ENCODE measurements at places on chromosomes 16 and 17. TPM values are rescaled to one million over a fixed set of nuclear protein-coding genes. Genes with fewer than 3 reads are reported as not detected.

Gene STH
- total RNA-seq = not detected

Gene MT1E
- not detected for total RNA-seq

Gene KRTAP2-3
- not detected for total RNA-seq

Gene EPX
- not detected for total RNA-seq

Gene SLC12A3
- total RNA-seq = not detected

Gene YBX2
- total RNA-seq = 0.40 TPM

Gene ARL6IP1
- 177 TPM for total RNA-seq

Gene GALR2
- 1.6 TPM for total RNA-seq

Gene HYDIN
- total RNA-seq = 0.47 TPM

Gene SMIM36
- not detected for total RNA-seq

Gene ZDHHC7
- 66.2 TPM for total RNA-seq

Gene ABCC11
- total RNA-seq = 0.20 TPM

All from A549 treated with RU486 at 1 μM for 4 hours (cell line).